ENCODE measurements at places on chromosomes 2 and 18. TPM values are rescaled to one million over a fixed set of nuclear protein-coding genes. Genes with fewer than 3 reads are reported as not detected.

The VRK2 gene
- 15.3 TPM for total RNA-seq

The DIS3L2 gene
- total RNA-seq, result 55.5 TPM

The DYNAP gene
- not detected for total RNA-seq

The SLC4A3 gene
- 0.08 TPM for total RNA-seq

The TBR1 gene
- not detected for total RNA-seq

The RNF103 gene
- 57.2 TPM for total RNA-seq

The CDK15 gene
- total RNA-seq, result not detected

The TMEM169 gene
- 1.6 TPM for total RNA-seq

The GPR39 gene
- total RNA-seq, result 0.10 TPM

The PTPN4 gene
- total RNA-seq, result 149 TPM

The SNED1 gene
- total RNA-seq, result 42.0 TPM

The DCC gene
- total RNA-seq, result not detected

The TRPM8 gene
- total RNA-seq, result not detected

All from T-helper 17 cell (primary cell).